HEK293T (cell line): ENCODE measurements at places on chromosomes 5 and 9.

GRCh38 chr9:126877418-126877817 lies 17.0 kb downstream of the ZBTB34 start:
- DNase-seq, result no peak

DNA sequence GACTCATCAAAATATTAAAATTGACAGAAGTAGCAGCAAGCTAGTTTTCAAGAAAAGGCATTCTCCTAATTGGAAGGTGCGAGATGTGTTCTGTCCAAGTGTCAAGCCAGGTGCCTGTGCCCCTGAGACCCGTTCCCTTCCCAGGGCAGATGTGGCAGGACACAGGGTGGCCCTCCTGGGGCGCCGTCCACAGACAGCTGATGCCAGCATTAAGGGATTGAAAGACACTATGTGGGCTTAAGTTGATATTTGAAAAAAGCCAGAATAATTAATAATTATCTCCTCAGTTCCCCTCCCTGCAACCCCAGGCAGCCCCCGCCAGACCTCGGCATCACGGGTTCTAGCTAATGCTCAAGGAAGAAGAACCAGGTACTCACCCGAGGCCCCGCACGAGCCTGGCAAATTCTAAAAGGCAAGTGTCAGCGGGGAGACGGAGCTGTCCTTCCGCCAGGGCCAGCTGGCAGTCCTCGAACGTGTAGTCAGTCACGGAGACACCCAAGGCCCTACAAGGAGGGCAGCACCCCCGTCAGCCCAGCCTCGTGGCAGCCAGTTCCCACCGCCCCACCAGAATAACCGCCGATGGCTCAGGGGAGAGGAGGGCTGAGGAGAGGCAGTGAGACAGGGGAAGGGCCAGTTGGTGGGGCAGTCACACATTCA lies 29.1 kb upstream of the SLC6A3 start:
- DNase-seq, result no peak

DNA sequence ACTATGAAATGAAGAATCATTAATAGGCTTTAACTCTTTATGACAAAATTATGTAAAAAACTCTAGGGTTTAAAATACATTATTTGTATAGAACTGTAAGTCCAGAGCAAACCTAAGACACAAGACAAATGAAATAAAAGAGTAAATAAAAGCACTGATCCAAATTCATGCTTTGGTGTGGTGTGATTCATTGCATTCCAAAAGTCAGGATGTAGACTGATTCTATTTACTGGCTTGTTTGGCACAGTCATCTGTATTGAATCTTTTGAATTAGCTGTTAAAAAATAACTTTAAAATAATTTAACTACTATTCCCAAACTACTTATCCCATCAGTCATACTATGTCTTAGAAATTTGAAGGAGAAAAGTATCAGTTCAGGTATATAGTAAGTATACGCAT lies 31.1 kb downstream of the IL4 start:
- DNase-seq, result no peak

- DNase-seq, result no peak
These were observed 348.5 kb upstream of the RIOK2 start for GRCh38 chr5:97531549-97531948.

GRCh38 chr9:37377688-37378612 lies 44.5 kb upstream of the GRHPR start:
- DNase-seq, result no peak

DNA sequence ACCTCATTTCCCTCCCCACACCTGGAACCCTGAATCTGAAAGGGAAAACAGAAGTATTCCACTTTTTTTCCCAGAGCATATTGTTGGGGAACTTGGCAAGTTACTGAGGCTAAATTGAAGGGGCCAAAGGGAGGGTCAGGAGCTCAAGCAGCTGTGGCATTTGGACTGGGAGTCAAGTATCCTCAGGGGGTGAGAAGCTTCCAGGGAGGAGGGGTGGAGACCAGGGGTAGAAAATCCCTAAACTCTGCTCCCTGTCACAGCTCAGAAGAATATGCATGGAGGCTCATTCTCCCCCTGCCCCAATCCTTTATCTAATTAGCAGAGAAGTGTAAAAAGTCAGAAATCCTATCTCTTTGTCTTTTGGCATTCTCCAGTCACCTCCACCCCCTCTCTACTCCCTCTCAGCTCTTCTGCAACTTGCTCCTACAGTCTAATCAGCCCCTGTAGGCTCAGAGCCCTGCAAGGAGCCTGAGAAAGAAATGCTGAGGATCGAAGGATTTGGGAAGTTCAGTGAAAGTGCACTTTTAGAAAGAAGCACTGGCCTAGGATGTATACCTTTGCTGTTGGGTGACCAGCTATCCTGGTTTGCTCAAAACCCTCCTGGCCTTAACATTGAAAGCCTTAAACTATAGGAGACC lies 5.7 kb upstream of the WNT8A start:
- no peak for DNase-seq

DNA sequence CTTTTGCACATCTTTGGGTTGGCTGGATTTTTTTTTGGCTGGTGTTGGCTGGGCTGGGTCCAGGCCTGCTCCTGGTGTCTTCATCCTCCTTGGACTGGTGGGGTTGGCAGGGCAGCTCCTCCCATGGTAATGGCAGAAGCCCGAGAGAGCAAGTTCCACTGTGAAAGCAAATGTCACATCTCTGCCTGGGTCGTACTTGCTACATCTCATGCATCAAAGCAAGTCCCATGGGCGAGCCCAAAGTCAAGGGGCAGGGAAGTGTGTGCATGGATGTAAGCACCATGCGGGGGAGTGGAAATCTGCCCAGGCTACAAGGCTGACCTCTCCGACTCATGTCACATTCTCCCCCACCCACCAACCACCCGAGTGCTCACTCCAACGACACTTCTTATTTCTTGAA lies 26.7 kb downstream of the NKX2-5 start:
- DNase-seq, result no peak
